Posterior vena cava (tissue), 2 donors: ENCODE measurements at places on chromosomes 5 and 9. TPM values are rescaled to one million over a fixed set of nuclear protein-coding genes. Genes with fewer than 3 reads are reported as not detected.

DOCK8 gene
- 17.9 TPM for total RNA-seq

PDCD1LG2 gene
- 5.4 TPM for total RNA-seq

KIF12 gene
- total RNA-seq: not detected

FAM169A gene
- total RNA-seq: 0.43 TPM

SMIM3 gene
- 32.5 TPM for total RNA-seq

TPPP gene
- total RNA-seq: 10.8 TPM

C9 gene
- not detected for total RNA-seq

GRCh38 chr5:177402271-177403043 lies 2.0 kb upstream of the PFN3 start:
- DNase-seq: no peak

DNA sequence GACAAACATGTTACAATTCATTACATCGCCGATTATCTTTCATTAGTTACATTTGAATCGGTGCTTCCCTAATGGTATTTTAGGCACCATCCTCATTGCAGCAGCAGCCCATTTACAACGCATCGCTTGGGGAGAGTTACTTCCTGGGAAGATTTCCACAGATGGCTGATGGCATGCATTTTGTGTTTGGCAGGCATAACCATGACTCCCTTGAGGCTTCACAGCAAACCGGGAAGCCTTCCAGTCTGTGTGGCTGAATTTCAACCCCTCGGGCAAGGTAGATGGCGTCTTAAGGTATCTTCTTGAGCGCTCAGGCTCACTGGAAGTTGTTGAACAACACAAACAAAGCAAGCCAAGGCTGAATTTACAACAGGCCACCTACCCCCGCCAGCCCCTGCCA lies 1.6 kb upstream of the DNAH5 start:
- DNase-seq: no peak

- DNase-seq: no peak
Observed at GRCh38 chr9:96449523-96449844, 485 bp upstream of the HABP4 start.

DNA sequence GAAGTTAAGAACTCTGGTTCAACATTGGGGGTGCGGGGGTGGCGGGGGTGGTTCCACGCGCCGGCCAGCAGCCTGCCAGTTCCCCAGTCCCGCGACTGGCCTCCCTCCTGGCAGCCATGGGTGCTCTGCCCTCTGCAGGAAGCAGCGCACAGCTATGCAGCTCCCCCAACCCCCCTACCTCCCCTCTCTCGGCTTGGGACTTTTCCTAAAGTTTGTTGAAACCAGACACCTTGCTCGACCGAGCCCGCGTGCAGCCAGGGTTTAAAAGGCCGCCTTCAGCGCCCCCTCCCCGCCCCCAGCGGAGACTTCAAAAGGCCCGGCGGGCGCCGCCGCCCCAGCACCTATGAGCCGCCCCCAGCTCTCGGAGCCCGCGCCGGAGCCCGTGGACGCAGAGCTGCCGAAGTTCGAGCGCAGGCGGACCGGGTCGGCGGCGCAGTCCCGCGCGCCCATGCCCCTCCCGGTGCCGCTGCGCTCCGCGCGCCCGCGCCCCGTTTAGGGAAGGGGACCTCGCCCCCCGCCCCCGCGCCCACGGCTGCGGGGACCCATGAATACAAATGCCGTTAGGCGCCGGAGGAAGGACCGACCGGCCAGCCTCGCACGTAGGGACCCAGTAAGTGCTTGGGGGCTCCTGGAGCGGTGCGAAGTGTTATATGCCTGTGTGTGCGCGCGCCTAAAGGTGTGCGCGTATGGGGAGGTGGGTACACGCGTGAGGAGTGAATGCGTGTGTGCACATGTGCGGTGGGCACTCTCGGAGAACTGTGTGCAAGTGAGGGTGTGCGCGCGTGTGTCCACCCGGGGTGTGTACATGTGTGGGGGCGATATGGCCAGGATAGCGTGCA lies 1.4 kb upstream of the COL27A1 start:
- no peak for DNase-seq

- DNase-seq: peak; percentile 83
Observed at GRCh38 chr5:172453206-172453985, 929 bp downstream of the SH3PXD2B start.

DNA sequence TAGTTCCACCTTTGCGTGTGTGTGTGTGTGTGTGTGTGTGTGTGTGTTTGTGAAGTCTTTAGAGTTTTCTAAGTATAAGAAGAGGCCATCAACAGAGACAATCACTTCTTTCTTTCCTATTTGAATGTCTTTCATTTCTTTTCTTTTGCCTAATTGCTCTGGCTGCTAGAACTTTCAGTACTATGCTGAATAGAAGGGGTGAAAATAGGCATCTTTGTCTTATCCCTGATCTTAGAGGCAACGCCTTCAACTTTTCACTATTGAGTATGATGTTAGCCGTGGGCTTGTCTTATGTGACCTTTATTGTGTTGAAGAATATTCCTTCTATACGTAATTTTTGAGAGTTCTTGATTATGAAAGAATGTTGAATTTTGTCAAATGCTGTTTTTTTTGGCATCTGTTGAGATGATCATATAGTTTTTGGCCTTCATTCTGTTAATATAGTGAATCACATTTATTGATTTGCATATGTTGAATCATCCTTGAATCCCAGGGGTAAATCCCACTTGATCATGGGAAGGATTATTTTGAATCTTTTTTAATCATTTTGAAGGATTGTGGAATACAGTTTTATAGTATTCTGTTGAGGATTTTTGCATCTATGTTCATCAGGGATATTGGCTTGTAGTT lies 134.8 kb upstream of the CD180 start:
- DNase-seq: no peak
